NAMALWA (cell line): ENCODE measurements at places on chromosomes 1 and 21.

- no peak for DNase-seq
Measured at GRCh38 chr21:35448876-35449599, 399.9 kb upstream of the RUNX1 start.

- no peak for DNase-seq
Measured at GRCh38 chr1:16230744-16231143, 6.2 kb downstream of the CPLANE2 start.

- DNase-seq = no peak
Measured at GRCh38 chr21:43893536-43894205, 28.6 kb downstream of the AGPAT3 start.

DNA sequence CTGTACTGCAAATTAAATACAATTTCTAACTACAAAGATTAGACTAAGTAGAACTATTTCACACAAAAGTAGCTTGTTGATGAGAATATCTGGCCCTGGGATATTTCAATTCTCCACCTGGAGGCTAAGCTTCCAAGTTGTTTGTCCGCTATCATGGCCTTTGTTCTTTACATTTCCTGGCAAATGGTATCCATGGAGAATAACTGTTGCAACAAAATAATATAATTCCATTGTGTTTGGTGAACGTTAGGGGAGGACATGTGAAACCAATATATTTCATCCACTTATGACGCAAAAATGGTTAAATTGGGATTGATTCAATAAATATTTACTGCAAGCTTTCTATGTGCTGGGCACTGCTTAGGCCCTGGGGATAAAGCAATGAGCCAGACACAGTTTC is 565.4 kb downstream of the PTPRC start:
- no peak for DNase-seq

DNA sequence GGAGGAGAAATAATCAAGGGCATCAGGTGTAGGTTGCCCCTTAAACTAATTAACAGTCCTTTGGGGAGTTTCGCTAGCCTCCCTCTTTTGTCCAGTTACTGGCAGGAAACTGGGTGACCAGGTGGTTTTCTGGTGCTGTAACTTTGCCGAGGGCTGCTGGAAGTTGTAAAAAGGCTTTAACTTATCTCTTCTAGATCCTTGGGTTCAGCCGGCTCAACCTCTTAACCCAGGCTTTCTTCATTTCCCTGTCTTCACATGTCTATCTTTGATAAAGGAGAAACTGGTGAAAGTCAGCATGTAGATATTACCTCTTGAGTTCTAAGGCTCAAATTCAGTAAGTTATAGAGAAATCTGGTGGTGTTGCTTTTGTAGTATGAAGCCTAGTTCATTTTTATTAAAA is 289.7 kb upstream of the NRIP1 start:
- no peak for DNase-seq

DNA sequence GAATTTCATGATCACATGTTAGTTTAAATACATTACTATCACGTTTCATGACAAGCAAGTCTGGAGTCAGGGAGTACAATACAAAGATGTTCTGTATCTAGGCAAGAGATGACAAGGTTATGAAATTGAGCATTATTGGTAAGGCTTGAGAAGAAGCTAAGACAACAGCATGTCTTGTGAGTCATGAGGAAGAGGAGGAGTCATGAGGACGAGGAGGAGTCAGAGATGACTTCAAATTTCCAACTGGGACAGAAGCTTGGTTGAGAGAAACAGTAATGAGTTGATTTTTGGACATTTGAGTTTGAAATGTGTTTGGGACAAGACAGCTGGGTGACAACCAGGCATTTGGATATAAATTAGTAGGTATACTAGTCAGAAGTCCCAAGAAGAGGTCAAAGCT is 4.3 kb upstream of the UBE2U start:
- DNase-seq = no peak
